ENCODE measurements at places on chromosomes 1 and 21.

DNA sequence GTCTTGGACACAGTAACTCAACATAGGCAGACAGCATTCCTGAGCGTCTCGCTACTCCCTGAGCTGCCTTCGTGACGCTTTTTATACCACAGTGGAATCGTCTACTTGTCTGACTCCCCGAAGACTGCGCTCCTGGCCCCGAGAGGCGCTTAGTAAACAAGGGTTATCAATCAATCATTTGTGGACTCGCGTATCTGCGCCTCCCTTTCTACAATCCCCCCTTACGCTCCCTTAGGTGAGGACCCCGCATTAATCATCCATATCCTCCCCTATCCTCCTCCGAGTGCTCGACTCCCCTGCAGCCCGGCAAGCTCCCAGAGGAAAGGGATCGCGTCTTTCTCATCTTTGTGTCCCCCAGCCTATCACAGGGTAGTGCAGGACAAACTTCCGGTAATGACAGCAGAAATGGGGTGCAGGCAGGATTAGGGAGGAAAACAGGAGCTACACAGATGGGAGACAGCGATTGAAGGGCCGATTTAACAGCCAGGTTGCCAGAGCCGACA is 522 bp downstream of the TMEM59 start:
- DNase-seq: no peak

GRCh38 chr1:173149887-173150286 is 57.2 kb downstream of the TNFSF4 start:
- DNase-seq: no peak

DNA sequence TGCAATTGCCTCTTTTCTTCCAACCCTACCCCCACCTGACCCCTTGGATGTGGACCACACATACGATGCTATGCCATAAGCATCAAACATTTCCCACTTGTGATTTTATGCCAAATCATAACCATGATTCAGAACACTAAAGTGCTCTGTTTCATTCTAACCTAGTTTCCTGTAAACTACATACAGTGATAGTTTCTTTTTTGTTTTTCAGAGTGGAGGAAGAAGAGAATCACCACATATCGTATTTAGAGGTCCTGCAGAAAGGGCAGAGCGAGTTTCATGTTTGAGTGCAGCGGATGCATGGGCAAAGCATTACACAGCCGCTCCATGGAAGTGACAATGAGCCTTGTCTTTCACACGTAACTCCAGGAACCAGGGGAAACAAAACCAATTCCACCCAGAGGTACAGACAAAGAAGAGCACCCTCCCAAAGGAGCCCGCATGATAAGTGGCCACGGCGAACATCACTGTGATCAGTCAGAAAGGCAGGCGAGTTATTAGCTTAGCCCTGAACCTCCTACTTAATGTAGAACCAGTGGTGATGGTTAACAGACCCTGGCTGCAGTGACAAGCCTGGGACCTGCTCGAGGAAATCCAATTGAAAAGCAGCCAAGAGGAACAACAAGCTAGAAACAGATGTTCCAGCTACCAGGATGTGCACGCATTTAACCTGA is 64.0 kb upstream of the ZNF281 start:
- DNase-seq: no peak

DNA sequence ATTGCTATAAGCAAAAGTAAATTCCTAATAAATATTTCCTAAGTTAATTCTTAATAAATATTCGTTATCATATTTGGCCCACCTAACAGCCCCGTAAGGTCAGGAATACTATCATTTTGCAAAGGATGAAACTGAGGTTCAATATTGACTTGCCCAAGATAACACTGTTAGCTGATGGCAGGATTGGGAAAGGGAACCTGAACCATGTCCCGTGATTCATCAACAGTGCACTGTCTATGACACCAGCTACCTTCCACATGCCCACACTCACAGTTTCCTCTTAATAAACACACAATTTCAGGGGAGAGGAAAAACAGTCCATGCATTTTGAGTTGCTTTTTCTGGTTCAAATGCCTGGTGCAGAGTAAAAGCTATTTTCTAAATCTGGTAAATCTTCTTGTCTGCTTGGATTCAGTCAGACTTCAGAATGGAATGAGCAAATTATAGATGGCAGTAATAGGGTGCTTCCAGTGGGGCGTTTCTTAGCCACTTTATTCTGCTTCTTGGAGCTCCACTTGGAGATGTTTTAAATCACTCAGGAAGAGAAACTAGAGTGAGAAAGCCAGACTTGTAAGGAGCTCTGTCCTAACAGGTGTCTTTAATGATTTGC is 354.6 kb downstream of the PDE4B start:
- no peak for DNase-seq

Measured in stimulated activated CD4-positive, alpha-beta T cell treated with anti-CD3 and anti-CD28 coated beads, Interleukin-1b, Interleukin-23, amount 100 ng/mL, for 24 hours (primary cell).